HS-5 (cell line): ENCODE measurements at places on chromosomes 4 and X.

DNA sequence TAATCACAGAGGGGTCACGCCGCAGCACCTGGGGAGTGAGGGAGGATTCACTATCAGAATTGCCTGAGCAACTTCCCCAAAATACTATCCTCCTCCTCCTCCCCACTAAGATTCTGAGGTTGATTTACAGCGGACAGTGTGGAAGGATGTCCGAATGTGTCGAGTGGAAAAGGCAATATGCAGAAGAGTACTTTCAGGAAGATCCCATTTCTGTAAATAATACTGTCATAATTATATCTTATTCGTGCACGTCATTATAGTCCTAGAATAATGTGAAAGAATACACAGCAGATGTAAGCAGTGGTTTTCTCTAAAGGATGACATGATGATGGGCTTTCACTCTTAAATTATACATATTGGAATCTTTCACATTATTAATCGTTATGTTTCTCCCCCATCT lies 149.8 kb upstream of the NOCT start:
- no peak for DNase-seq

DNA sequence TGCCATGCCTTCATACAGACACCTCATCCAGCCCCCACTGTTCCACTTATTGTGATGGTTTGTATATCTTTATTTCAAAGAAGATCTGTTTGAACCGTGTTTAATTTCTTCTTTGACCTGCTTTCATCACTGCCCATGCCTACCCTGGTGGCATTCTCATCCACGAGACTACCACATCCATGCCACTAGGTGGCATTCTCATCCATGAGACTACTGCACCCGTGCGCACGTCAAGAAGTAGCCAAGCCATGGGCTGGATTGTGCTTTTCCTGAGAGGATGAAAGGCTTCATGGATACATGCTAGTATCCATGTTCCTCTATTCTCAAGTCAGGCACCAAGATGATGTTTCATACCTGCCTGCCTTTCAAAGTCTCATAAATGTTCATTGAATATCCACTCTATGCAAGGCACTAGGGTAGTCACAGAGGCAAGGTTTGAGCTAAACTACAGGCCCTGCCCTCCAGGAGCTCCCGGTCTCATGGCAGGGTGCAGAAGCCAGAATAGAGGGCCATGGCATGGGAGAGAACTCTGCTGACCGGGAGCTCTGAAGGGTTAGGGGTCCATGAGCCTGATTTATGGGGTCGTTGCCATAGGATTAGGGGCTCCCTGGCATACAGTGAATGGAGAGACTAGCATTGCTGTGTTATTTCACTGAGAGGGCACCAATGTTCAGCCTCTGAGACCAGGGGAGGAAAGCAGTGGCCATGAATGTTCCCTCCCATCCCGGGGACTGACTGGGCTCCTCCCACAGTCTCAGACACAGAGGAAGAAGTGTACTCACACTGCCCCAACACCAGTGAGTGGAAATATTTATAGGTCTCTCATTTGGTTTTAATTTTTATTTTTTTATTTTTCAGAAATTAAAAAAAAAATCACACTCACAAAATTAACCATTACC lies 24.8 kb upstream of the EOLA2 start:
- DNase-seq, result no peak

- peak; percentile 51 for DNase-seq
These were observed 55.1 kb downstream of the GPR82 start for GRCh38 chrX:41779030-41779564.

- no peak for DNase-seq
These were observed 69.6 kb upstream of the NDP start for GRCh38 chrX:44042751-44043150.

DNA sequence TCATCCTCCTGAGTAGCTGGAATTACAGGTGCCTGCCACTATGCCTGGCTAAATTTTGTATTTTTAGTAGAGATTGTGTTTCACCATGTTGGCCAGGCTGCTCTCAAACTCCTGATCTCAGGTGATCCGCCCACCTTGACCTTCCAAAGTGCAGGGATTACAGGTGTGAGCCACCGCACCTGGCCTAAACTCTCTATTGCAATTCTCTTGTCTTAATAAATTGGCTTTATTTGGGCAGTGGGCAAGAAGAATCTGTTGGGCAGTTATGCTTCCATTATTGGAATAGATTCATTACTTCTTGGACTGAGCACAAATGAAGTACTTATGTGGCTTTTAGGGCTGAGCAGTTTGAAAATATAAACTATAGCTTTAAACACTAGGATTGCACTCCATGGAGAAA lies 8.2 kb upstream of the GPAT3 start:
- DNase-seq, result no peak

GRCh38 chrX:41887691-41888090 lies 35.7 kb downstream of the CASK start:
- no peak for DNase-seq

- DNase-seq, result no peak
These were observed 102.9 kb upstream of the STIM2 start for GRCh38 chr4:26757751-26758150.

DNA sequence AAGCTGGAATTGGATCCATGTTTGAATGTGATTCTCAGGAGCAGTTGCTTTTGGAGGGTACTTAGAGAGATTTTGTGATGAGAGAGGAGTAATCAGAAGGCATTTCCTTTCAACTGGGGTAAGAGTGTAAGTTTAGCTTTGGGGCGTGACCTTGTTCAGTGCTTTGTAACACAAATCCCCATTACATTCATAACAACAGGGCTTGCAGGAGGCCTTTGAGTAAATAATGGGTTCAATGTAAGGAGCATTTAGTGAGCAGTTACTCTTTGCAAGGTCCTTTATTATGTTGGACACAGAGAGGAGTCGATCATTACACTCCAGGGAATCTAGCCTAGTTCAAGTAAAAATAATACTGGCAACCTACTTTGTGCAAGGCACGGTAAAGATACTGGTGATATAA lies 74.0 kb upstream of the AFF2 start:
- no peak for DNase-seq

DNA sequence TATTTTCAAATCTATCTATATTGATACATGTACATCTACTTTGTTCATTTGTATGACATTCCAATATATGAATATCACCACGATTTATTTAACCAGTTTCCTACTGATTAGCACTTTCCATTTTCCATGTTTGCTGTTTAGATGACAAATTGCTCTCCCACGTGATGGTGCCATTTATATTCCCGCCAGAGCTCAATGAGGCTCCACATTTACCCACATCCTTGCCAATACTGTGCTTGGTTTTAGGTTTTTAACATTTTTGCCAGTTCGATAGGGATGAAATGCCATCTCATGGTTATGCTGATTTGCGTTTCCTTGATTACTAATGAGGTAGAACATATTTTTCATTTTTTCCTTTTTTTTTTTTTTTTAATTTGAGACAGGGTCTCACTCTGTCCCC lies 86.7 kb upstream of the TRIM2 start:
- no peak for DNase-seq

- no peak for DNase-seq
These were observed 29.0 kb upstream of the INPP4B start for GRCh38 chr4:142875117-142875516.

GRCh38 chr4:53490161-53490956 lies 100.9 kb downstream of the LNX1 start:
- no peak for DNase-seq

DNA sequence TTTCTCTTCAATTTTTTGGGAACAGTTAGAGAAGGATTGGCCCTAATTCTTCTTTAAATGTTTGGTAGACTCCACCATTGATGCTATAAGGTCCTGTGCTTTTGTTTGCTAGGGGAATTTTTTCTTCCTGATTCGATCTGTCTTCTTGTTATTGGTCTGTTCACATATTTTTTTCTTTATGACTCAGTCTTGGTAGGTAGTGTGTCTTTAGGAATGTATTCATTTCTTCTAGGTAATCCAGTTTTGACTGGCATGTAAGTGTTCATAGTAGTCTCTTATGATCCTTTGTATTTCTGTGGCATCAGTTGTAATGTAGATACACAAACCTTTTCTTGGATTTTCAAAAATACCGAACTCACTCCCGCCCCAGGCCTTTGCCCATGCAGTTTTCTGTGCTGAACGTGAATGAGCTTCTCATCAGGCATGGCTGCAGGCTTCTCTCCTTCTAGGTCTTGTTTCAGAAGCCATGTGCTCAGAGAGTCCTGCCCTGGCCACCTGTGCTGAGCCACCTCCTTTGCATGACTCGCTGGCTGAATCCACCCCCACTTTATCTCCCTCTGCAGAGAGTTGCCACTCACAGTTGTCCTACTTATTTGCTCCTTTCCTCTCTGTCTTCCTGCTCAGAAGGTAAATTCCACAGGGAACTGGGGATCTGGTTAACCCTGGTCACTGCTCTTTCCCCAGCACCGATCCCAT lies 67.0 kb downstream of the STK32B start:
- DNase-seq, result no peak

DNA sequence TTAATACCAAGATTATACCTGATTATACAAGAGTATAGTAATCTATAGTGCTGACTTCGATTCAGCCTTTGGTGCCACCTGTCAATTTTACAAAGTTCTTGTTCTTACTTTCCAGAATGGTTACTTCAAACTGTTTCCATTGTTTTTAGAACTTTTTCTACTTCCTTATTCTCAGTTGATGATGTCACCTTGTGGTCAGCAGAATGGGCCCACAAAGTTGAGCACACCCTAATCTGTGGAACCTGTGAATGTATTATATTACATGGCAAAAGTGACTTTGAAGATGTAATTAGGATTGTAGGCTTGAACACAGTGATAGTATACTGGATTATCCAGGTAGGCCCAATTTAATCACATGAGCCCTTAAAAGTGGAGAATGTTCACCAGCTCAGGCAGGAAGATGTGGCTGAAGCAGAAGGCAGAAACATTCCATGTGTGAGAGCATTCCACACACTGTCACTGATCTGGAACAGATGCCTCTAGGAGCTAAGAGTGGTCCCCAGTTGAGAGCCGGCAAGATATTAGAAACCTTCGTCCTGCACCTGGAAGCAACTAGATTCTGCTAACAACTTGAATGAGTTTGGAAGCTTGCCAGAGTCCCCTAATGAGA lies 6.3 kb upstream of the SGMS2 start:
- DNase-seq, result no peak

- peak; percentile 14 for DNase-seq
These were observed 233.9 kb upstream of the MAB21L2 start for GRCh38 chr4:150348079-150348478.

DNA sequence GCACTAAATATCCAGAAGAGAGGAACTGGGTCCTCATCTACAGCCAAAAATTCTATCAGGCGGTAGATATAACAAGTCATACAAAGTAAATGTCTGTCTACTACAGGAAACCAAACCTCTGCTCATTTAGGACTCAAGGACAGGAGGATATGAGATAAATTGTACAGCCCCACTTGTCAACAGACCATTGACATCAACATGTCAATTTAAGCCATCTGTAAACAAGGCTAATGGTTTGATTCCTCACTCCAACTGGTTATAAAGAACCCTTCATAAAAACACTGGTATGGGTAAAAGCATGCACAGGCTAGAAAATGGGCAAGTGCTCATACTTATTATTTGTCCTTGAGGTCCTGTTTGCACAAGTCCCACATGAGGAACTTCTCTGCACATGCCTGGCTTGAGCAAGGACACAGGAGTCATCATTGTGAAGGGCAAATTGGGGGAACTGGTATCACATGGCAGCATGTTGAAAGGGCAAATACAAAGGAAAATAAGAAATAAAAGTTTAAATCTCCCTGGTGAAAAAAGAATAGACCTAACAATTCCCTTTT lies 13.2 kb downstream of the RTL8B start:
- DNase-seq, result no peak

DNA sequence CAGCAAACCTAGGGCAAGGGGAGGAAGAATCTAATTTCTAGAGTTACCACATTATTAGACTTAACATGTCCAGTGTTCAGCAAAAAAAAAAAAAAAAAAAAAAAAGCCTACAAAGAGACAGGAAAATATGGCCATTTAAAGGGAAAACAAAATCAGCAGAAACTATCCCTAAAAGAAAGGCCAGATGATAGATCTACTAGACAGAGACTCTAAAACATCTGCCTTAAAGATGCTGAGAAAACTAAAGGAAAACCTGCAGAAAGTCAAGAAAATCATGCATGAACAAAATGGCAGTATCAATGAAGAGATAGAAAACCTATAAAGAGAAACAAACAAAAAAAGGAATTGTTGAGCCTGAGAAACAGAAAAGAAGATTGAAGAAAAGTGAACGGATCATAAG lies 43.8 kb downstream of the NELFA start:
- no peak for DNase-seq

GRCh38 chr4:118883861-118884260 lies 4.8 kb upstream of the SYNPO2 start:
- no peak for DNase-seq

- DNase-seq, result no peak
These were observed 51.2 kb downstream of the CXorf49B start for GRCh38 chrX:71814123-71814912.

DNA sequence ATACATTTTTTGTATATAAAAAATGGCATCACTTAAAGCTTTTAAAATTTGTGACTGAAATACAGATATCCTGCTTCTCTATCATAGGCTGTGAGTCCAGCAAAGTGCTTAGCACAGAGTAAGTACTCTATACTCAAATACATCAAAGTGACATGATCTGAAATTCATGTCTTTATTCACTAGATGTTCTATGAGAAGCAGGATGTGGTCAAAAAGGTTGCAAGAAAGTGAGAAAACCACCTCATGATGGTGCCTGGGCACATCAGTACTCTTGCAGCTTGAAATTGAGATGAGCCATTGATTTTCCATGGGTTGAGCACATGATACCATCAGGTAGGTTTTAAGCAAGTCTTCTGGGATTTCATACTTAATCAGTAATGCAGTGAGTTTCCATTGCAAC lies 20.4 kb upstream of the SFRP2 start:
- no peak for DNase-seq

GRCh38 chr4:154277172-154277571 lies 214.4 kb downstream of the DCHS2 start:
- DNase-seq, result no peak

DNA sequence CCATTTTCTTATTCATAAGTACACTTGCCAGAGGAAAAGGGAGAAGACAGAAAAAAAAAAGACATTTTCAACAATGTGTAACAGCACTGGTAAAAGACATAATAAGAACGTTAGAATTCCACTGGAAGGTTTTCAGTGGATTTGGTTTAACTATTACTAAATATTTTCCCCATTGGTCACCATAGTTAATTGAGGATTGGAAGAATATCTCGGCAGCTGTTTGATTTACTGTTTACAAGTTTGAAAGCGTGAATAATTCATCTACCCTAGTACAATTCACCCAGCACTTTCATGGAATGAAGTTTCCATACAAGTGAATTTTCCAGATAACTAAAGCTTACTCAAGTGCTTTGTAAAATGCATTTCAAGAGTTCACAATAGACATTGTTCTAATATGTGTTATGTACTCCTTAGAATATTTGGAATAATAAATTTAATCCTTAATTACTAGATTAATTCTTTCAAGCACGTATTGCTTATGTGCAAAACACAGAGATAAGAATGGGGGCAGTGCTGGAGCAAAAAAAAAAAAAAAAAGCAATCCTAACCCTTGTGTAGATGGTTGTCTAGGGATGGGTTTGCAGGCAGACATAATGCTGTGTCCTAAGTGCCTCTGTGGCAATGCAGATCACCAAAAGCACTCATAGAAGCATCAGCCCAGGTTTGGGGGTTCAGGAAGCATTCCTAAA lies 57.1 kb downstream of the ENPEP start:
- no peak for DNase-seq
